ENCODE measurements at places on chromosomes 5 and 9. TPM values are rescaled to one million over a fixed set of nuclear protein-coding genes. Genes with fewer than 3 reads are reported as not detected.

Gene TJP2
- 5.7 TPM for total RNA-seq

Gene SLC34A3
- total RNA-seq: not detected

Gene C5orf58
- total RNA-seq: not detected

Gene ARL14EPL
- total RNA-seq: not detected

Gene PTBP3
- total RNA-seq: 39.5 TPM

Gene CDC25C
- total RNA-seq: 2.4 TPM

Gene ANKRD18B
- total RNA-seq: not detected

Gene TAF11L5
- not detected for total RNA-seq

Gene ANKRD31
- total RNA-seq: 0.82 TPM

Gene CERT1
- 53.8 TPM for total RNA-seq

Gene WNT8A
- 0.82 TPM for total RNA-seq

Gene RECK
- total RNA-seq: 7.3 TPM

Gene C9orf50
- total RNA-seq: not detected

Gene SPDL1
- 20.8 TPM for total RNA-seq

Gene OR1J4
- not detected for total RNA-seq

Gene CTSV
- total RNA-seq: 0.41 TPM

Gene ENC1
- 1,653 TPM for total RNA-seq

Gene MYMK
- total RNA-seq: not detected

Gene CNTFR
- total RNA-seq: 9.8 TPM

Gene LOX
- total RNA-seq: 3.3 TPM

Gene FOXE1
- not detected for total RNA-seq

Gene C5
- 7.7 TPM for total RNA-seq

Gene ZNG1E
- 42.0 TPM for total RNA-seq

Gene GABRG2
- total RNA-seq: 40.4 TPM

Gene TLX3
- total RNA-seq: not detected

Gene UGT3A1
- not detected for total RNA-seq

Gene ZCCHC9
- total RNA-seq: 11.8 TPM

Gene ACOT12
- 1.6 TPM for total RNA-seq

Gene TPPP
- 13.5 TPM for total RNA-seq

Gene LHX2
- 73.0 TPM for total RNA-seq

Gene FCN1
- 0.82 TPM for total RNA-seq

Gene CCNJL
- total RNA-seq: 0.82 TPM

Gene CNTRL
- total RNA-seq: 14.7 TPM

Gene PAEP
- not detected for total RNA-seq

Gene SPATA31C1
- not detected for total RNA-seq

Gene GLDC
- 13.5 TPM for total RNA-seq

Gene CDK9
- 40.4 TPM for total RNA-seq

Gene DIRAS2
- total RNA-seq: 55.4 TPM

Gene PSMB7
- 181 TPM for total RNA-seq

Gene DDX31
- 7.3 TPM for total RNA-seq

Gene CBY3
- total RNA-seq: not detected

Gene WNK2
- total RNA-seq: 12.6 TPM

Gene SH3GL2
- total RNA-seq: 76.2 TPM

Gene RELL2
- total RNA-seq: 7.3 TPM

Gene LSM11
- total RNA-seq: 90.1 TPM

Gene PCDHGA2
- 4.5 TPM for total RNA-seq

Gene TMEM252
- not detected for total RNA-seq
